ENCODE measurements at places on chromosomes 4 and X.

- no peak for DNase-seq
These were observed 324.1 kb upstream of the GALNT7 start for GRCh38 chr4:172844556-172844955.

- DNase-seq, result no peak
These were observed 93.3 kb downstream of the NAA11 start for GRCh38 chr4:79232540-79232939.

GRCh38 chrX:103513067-103513466 lies 6.2 kb downstream of the RAB40A start:
- DNase-seq, result no peak

DNA sequence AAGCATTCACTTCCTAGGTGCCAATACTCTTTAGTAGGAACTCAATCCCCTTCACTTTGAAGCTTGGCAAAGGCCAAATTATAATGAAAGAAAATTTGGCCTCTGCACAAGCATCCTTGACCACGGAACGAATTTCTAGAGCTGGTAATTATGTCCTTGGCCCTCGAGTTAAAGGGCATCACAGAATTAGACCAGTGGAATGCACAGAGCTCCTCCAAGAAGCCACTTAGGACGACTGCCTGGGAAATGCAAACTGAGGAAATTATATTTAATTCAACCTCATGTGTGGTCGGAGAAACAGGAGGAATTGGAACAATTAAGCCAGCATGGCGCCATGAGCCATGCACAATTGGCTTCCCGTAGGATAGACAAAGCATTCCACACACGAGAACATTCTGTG lies 59.3 kb downstream of the NLGN4X start:
- no peak for DNase-seq

DNA sequence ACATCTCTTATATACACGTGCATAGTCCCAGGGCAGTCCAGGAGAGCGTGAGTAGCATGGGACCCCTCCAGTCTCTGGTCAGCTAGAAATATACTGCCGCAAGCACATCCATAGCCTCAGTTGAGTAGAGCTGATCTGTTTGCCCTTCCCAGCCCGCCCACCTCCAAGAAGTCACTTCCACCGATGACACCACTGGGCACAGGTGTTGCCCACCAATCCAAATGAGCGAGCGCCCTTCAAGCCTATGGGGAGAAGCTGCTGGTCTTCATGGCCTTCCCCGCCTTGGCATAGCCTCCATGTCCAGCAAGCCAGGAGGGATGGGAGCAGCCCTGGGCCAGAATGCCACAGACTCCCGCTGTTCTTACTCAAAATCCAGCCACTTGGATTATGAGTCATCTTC lies 10.2 kb downstream of the DUSP9 start:
- no peak for DNase-seq

DNA sequence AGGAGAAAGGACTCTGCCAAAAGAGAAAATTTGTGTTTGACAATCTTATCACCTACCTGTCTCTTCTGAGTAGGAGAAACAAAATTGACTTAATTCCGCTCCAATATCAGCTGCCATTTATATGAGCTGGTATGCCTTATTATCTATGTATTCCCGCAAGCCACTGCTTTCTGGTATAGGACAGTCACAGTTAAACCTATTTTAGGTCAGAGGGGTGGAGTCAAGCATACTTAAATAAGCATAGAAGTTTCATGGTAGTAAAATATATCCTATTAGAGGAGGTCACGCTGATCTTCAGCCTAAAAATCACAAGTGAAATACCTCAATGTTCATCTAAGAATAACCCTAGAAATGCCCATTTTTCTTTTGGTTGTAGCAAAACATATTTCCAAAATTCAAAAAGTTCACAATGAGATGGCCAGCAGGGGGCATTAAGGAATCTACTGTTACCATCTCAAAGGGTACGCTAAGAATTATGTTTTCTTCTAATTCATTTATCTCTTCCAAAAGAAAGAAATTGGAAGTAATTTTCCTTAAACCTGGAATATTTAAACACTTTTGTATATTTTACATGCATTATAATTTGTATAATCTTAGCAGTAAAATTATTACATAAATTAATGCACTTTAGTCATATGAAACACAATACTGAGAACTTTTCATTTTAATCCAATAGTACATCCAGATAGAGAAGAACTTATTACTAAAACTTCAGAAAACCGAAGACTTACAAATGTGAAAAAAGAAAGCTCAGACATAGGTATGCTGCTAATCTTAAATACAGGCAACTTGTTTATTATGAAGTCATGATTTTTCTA lies 10.5 kb downstream of the PPAT start:
- DNase-seq, result peak; percentile 80

GRCh38 chrX:100289066-100289558 lies 121.0 kb downstream of the PCDH19 start:
- no peak for DNase-seq
